ENCODE measurements at places on chromosomes 16 and 17. TPM values are rescaled to one million over a fixed set of nuclear protein-coding genes. Genes with fewer than 3 reads are reported as not detected.

CPHXL2 gene
- total RNA-seq = not detected

PLLP gene
- 16.7 TPM for total RNA-seq

NXPH3 gene
- total RNA-seq = 2.1 TPM

ZDHHC1 gene
- 8.7 TPM for total RNA-seq

SLC35G6 gene
- not detected for total RNA-seq

GNGT2 gene
- 0.94 TPM for total RNA-seq

PPL gene
- 11.5 TPM for total RNA-seq

WNK4 gene
- 32.6 TPM for total RNA-seq

SDK2 gene
- total RNA-seq = 0.94 TPM

CDH8 gene
- total RNA-seq = 0.13 TPM

TNFRSF12A gene
- total RNA-seq = 27.3 TPM

SCN4A gene
- 0.27 TPM for total RNA-seq

DNAJA2 gene
- total RNA-seq = 58.2 TPM

CCL8 gene
- 0.94 TPM for total RNA-seq

SPNS2 gene
- total RNA-seq = 13.7 TPM

PRKCA gene
- total RNA-seq = 41.8 TPM
